GM23248 (cell line): ENCODE measurements at places on chromosomes 4 and X. TPM values are rescaled to one million over a fixed set of nuclear protein-coding genes. Genes with fewer than 3 reads are reported as not detected.

DNA sequence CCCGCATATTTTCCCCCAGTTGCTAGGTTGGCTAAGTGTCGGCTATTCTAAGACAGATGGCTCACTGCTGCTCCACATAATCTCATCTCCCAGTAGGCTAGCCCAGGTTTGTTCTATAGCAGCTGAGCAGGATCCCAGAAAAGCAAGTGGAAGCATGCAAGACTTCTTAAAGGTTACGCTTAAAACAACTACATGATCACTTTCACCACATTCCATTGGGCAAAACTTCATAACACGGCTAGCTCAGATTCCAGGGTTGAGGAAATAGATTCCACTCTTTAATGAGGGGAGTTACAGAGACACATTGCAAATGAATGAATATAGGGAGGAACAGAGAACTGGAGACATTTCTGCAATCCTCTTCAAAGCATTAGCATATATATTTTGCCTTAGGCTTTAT lies 12.9 kb upstream of the RAB33B start:
- no peaks in the 10 kb centered on the region for H3K27me3 ChIP-seq
- no peak for DNase-seq
- peaks cover 22% of the 10 kb centered on the region; the same call in 1 of the 2 replicates for H3K36me3 ChIP-seq
- no peak overlapping the region for H3K4me3 ChIP-seq

DNA sequence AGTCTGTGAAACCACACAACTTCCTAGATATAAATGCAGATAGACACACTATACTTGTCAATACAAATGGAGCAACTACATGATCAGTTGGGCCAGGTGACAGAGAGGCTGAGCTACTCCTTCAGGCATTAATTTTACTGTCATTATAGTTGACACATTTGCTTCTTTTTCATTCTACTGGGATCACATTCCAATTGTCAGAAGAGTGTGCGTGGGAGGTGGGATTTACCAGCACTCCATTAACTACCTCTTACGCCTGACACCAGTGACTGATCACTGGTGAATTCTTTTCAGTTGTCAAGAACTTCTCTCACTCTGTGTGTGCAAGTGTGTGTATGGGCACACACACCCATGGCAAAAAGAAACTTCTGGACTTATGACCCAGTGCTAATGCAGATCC lies 94.2 kb upstream of the DIAPH2 start:
- no peaks in the 10 kb centered on the region for H3K4me1 ChIP-seq
- no peak overlapping the region for H3K4me3 ChIP-seq
- H3K27me3 ChIP-seq = no peaks in the 10 kb centered on the region
- H3K36me3 ChIP-seq = no peaks in the 10 kb centered on the region

GRCh38 chr4:4969298-4969697 lies 50.0 kb downstream of the CYTL1 start:
- H3K36me3 ChIP-seq = no peaks in the 10 kb centered on the region
- H3K4me1 ChIP-seq = peaks cover 19% of the 10 kb centered on the region
- no peaks in the 10 kb centered on the region for H3K27me3 ChIP-seq
- peak overlapping the region; percentile 28; the same call in 1 of the 2 replicates for H3K4me3 ChIP-seq
- DNase-seq = peak; percentile 93

DNA sequence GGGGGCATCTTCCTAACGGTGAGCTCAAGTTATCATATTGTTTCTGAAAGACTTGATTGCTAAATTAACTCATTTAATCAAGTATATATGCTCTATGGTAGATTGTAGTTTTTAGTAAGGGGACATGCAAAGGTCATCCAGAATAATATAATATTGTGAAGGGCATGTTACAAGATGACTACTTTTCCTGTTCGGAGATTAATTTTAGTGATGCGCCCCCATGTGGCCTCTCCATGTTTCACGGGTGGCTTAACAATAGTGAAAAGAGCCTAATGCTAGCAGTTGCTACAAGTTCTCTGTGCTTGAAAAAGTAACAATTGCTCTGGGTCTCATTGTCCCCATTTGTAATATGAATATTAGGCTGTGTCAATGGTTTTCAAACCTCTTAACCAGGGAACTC lies 12.2 kb downstream of the SMPX start:
- no peak overlapping the region for H3K27ac ChIP-seq
- peak; percentile 49 for DNase-seq
- H3K36me3 ChIP-seq = no peaks in the 10 kb centered on the region
- H3K27me3 ChIP-seq = no peaks in the 10 kb centered on the region
- no peaks in the 10 kb centered on the region for H3K4me1 ChIP-seq
- no peak overlapping the region for H3K4me3 ChIP-seq

The GRIA2 gene
- not detected in 2 replicates for polyA plus RNA-seq

The NDST4 gene
- polyA plus RNA-seq = not detected in 2 replicates

The NEUROG2 gene
- not detected in 2 replicates for polyA plus RNA-seq

The PRRG3 gene
- polyA plus RNA-seq = 0.14 and 0.21 TPM in 2 replicates
